Forelimb muscle (tissue), 1 donor: ENCODE measurements at places on chromosomes 1 and 21. TPM values are rescaled to one million over a fixed set of nuclear protein-coding genes. Genes with fewer than 3 reads are reported as not detected.

Gene HPCAL4
- polyA plus RNA-seq = 2.2 TPM

- DNase-seq = no peak
Observed at GRCh38 chr1:204267191-204267601, 53.4 kb upstream of the GOLT1A start.

Gene TSNAX
- polyA plus RNA-seq = 32.0 TPM

DNA sequence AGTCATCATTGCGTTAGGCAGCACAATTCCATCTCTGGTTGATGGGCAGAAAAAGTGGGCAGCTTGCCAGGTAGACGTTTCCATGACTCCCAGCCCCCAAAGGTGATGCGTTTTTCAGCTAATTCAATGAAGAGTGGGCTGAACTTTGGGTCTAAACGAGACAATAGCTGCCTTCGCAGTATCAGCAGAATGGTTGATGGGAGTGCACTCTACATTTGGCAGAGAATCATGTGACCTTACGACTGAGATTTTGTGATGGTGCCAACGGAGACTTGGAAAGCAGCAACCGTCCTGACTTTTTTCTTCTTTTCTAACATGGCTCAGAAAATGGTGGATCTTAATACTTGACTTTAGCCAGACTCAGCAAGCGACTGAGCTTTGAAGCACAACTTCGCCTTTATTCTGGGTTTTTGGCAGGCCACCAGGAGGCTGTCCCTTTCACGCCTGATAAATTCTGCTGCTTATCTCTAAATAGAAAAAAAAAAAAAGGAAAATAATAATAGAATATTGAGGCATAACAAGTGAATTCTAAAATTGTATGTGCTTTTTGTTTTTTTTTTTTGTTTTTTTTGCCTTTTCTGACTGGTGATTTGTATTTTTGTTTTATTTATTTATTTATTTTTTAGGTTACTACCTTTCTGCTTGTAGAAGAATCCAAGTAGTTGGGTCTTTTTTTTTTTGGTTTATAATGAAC, 804.8 kb downstream of the USP25 start:
- DNase-seq = peak; percentile 87

DNA sequence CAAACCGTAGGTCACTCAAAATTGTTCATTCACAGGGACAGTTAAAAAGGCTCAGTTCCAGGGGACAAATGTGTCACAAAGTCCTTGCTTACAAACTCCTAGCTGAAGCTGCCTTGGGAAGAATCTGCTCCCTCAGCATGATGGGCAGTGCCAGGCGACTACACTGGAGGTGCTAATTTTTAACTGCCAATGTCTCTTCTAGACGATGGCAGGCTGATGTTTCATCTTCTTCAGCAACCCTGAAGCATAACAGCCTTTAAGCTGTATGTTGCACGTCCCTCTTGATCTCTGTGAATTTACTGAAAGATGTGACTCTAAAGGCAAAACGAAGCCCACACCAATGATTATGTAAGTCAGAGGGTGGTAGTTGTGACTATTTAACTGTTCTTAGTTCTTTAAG, 11.3 kb downstream of the COA7 start:
- DNase-seq = no peak

DNA sequence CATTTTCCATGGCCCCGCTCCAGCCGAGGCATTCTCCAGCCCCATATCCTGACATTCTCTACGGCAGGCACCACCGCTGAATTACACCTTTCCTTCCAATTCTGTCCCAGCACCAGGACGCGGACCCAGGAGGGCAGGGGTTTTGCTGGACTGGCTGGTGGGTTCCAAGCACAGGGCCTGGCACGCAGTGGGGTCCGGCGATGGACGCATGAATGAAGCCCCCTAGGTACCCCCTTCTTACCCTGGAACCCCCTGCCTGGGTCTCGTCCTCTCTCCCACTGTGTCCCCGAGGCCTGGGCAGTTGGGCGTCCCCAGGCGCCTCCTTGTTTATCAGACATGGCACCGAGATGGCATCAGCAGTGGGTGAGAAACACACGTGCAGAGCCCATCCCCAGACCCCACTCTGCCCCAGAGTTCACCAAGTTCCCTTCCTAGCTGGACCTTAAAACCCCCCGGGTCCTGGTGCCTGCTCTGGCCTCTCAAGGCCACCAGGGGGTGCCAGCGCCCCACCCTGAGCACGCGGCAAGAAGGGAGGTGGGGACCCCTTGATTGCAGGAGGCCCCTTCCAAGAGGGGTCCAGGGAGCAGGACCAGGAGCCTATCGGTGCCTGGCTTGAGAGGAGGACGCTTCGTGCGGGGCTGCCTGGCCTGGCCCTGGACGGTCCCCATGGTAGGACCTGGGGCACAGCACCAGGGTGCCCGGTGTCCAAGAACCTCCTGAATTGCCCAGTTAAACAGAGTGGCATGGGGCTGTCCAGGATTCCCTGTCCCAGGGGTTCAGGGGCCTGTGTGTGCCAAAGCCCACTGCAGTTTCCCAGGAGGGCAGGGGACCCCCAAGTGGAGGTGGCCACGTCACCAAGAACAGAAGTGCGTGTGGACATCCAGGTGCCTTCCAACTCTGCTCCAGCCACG, 46.1 kb downstream of the MEGF6 start:
- no peak for DNase-seq

- no peak for DNase-seq
Observed at GRCh38 chr1:179053486-179053885, 27.8 kb downstream of the FAM20B start.

- DNase-seq = no peak
Observed at GRCh38 chr1:156128308-156128653, 13.8 kb downstream of the LMNA start.

- DNase-seq = no peak
Observed at GRCh38 chr1:59076612-59077011, 220.3 kb upstream of the FGGY start.

DNA sequence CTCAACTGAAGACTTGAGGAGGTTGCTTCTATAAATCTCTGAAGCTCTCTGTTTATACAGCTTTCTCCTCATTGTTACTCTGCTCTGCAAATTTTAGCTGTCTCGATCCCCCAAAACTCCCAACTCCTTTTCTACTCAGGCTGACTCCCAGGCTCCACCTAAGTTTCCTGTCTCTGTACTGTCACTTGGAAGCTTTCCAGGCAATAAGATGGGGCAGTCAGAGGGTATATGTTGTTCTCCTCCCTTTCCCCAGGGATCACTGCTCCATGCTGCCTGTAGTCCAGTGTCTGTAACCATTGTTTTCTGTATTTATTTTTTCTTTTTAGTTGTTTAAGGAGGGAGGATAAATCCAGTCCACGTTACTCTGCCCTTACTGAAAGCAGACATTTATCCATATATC, 13.4 kb downstream of the TSNAX start:
- DNase-seq = no peak

DNA sequence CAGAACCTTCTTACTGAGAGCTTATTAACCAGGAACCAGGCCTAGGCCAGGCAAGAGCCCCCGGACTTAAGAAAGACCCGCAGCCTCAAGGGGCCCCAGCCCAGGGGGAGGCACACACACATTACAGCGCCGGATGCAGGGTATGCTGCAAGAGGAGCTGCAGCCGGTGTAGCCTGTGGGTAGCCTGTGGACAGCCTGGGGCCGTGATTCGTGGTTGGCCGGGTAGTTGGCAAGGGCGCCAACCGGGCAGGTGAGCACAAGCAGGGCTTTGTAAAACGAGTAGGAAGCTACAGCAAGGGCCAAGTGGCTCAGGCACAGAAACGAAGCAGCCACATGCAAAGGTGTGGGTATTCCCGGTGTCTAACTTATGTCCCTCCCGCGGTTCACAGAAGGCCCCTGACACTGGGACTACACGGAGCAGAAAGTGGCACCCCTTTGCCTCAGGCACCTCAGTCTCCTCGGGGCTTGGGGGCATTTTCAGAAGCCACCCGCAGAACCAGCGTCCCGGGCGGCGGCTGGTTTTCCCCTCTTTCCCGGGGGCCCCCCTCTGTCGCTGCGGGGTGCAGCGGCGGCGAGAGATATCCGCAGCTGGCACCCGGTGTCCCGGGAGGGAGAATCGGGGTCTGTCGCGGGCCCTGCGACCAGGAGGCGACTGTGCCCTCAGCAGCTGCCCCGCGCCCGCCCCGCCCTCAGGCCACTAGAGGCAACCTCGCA, 40.8 kb downstream of the KIAA1614 start:
- no peak for DNase-seq

GRCh38 chr21:43289966-43290365, 121.2 kb downstream of the CRYAA start:
- DNase-seq = no peak

Gene NOS1AP
- 0.56 TPM for polyA plus RNA-seq

- no peak for DNase-seq
Observed at GRCh38 chr1:232454227-232454886, 175.6 kb downstream of the SIPA1L2 start.

DNA sequence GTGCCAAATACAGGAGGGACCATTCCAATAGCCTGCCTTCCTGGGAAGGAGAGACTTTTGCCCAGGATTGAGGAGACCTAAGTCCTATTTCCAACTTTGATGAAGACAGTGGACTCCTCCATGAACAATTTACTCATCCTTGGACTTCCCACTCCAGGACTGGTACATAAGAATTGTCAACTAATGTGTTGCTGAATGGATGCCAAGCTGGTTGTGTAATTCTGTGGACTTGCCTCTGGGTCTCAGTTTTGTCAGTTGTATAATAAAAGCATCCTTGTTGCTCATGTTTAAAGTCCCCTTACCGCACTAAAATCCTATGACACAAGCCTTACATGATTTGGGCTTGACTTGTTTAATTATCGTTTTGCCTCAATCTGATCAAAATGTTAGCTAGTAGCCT, 13.2 kb upstream of the ZP4 start:
- no peak for DNase-seq

Gene NUF2
- polyA plus RNA-seq = 9.1 TPM
